ENCODE measurements at places on chromosomes 16 and 17. TPM values are rescaled to one million over a fixed set of nuclear protein-coding genes. Genes with fewer than 3 reads are reported as not detected.

The SBK1 gene
- total RNA-seq, result not detected

The PRSS22 gene
- total RNA-seq, result not detected

The ZSCAN10 gene
- total RNA-seq, result not detected

The ANKRD13B gene
- total RNA-seq, result 26.8 TPM

The KRTAP4-1 gene
- total RNA-seq, result not detected

- DNase-seq, result no peak
- H3K27ac ChIP-seq, result no peak overlapping the region
- H3K27me3 ChIP-seq, result no peaks in the 10 kb centered on the region
Observed at GRCh38 chr17:45256114-45256966, 5.6 kb downstream of the SPATA32 start.

GRCh38 chr17:82374626-82375331 is 3.2 kb downstream of the UTS2R start:
- peaks cover 37% of the 10 kb centered on the region for H3K27me3 ChIP-seq
- no peak for DNase-seq

GRCh38 chr16:73204359-73205152 is 156.6 kb upstream of the ZFHX3 start:
- no peaks in the 10 kb centered on the region for H3K27me3 ChIP-seq
- no peaks in the 10 kb centered on the region for H3K36me3 ChIP-seq
- H3K4me1 ChIP-seq, result peaks cover 18% of the 10 kb centered on the region
- no peak overlapping the region for H3K4me3 ChIP-seq
- DNase-seq, result no peak

- DNase-seq, result no peak
- no peak overlapping the region for H3K27ac ChIP-seq
- H3K4me1 ChIP-seq, result peaks cover 43% of the 10 kb centered on the region
Observed at GRCh38 chr17:13572581-13572980, 29.1 kb downstream of the HS3ST3A1 start.

DNA sequence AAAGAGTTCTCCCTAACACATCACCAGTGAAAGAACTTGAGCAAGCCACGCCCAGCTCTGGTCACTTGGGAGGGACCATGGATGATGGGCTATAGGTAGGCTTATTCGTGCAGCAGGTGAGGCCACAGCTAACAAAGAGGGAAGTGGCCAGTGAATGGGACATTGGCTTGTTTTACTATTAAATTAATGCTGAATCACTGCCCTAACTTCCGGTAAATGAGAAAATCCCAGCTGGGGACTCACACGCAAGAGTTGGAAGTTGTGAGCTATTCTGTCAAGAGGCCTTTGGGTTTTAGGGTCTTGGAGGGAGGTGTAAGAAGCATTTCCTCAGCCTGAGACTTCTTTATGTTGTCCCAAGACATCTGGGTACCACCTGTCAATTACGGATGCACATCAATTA is 315.3 kb downstream of the XYLT1 start:
- DNase-seq, result no peak
- no peak overlapping the region for H3K4me3 ChIP-seq
- no peaks in the 10 kb centered on the region for H3K4me1 ChIP-seq
- no peaks in the 10 kb centered on the region for H3K27me3 ChIP-seq
- no peak overlapping the region for H3K27ac ChIP-seq

DNA sequence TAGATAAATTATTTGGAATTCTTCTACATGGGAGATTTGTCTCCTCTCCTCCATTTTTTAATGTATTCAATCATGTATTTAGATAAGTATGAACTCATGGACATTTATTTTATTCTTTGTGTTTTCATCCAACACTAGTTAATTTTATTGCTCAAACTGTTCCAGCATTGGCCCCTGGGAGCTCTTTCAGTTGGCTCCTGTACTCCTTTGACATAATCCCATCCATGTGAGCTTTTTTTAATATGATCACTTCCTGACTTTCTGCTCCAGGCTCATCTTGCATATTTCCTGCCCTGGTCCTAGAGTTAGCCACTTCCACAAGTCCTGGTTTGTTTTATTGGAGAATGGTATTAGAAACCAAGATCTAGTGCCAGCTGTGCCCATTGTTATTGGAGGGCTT is 419.0 kb upstream of the CDH11 start:
- no peak overlapping the region for H3K27ac ChIP-seq
- DNase-seq, result no peak
- no peaks in the 10 kb centered on the region for H3K27me3 ChIP-seq
- H3K4me3 ChIP-seq, result no peak overlapping the region
- peaks cover 36% of the 10 kb centered on the region for H3K4me1 ChIP-seq

DNA sequence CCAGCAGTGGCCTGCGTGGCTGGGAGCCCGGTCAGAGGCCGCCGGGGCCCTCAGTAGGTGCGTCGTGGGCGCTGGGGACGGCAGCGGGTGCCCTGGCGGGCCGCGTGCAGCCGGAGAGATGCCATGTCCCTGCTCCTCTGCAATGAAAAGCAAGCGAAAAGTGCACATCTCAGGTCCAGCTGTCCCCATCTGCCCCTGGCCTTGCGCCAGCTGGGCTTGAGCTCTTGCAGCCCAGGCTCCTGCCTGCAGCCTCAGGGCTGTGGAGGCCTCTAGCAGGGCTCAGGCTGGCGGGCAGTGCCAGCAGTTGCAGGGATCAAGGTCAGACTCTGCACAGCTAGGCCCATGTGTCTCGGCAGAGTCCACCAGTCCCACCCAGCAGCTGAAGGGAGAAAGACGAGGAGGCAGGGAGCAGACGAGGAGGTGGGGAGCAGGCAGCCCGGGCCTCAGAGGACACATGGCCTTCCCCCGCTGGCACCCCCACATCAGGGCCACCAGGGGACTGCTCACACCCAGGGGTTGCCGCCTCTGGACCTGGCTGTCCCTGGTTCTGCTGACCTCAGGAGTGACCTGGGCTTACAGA is 11.2 kb downstream of the SLC16A3 start:
- H3K36me3 ChIP-seq, result peaks cover 13% of the 10 kb centered on the region
- H3K4me3 ChIP-seq, result no peak overlapping the region
- DNase-seq, result no peak
- H3K27me3 ChIP-seq, result no peaks in the 10 kb centered on the region
- H3K4me1 ChIP-seq, result peaks cover 39% of the 10 kb centered on the region

- H3K27ac ChIP-seq, result no peak overlapping the region
- H3K36me3 ChIP-seq, result no peaks in the 10 kb centered on the region
- no peaks in the 10 kb centered on the region for H3K4me1 ChIP-seq
- no peak for DNase-seq
- peaks cover 21% of the 10 kb centered on the region for H3K27me3 ChIP-seq
Observed at GRCh38 chr17:33115366-33115765, 123.7 kb downstream of the SPACA3 start.

GRCh38 chr16:89187032-89187769 is 13.1 kb downstream of the SLC22A31 start:
- no peaks in the 10 kb centered on the region for H3K4me1 ChIP-seq
- H3K27me3 ChIP-seq, result peaks cover 10% of the 10 kb centered on the region

DNA sequence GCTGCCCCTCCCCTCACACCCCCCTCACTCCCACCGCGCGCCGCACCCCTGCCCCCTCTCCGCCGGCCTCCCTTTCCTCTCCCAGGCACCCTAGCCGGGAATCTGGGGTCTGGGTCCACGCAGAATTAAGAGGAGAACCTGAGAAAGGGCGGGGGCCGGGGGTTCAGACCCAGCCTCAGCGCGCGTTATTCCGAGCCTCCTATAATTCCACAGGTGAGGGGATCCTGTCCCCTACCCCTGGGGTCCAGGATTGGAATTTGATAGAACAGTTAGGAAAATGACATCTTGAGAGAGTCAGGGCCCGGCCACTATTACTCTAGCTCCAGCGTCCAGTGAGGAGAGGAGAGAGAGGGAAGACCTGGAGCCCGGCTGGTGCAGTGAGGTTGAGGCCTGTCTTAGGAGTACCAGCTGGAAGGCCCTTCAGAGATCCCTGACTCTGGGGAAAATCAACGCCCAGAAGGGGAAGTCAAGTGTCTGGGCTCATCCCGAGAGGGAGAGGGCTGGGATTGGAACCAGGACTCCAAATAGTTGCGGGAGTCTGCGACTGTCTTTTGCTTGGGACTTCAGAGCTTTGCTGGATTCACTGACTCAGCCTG is 17.3 kb downstream of the GRB7 start:
- 0 out of 2 replicates have a peak, but pooled peaks cover 12% of the 10 kb centered on the region for H3K27me3 ChIP-seq
- 0 out of 2 replicates have a peak overlapping the region, but pooled peaks have one; percentile 44 for H3K27ac ChIP-seq
- H3K36me3 ChIP-seq, result no peaks in the 10 kb centered on the region
- H3K4me3 ChIP-seq, result peak overlapping the region; percentile 81
- H3K4me1 ChIP-seq, result no peaks in the 10 kb centered on the region

GRCh38 chr17:35866341-35866950 is 2.2 kb downstream of the HEATR9 start:
- H3K27me3 ChIP-seq, result no peaks in the 10 kb centered on the region
- H3K4me3 ChIP-seq, result no peak overlapping the region
- peak; percentile 14 for DNase-seq
- H3K36me3 ChIP-seq, result no peaks in the 10 kb centered on the region
- peaks cover 5% of the 10 kb centered on the region for H3K4me1 ChIP-seq
- no peak overlapping the region for H3K27ac ChIP-seq

DNA sequence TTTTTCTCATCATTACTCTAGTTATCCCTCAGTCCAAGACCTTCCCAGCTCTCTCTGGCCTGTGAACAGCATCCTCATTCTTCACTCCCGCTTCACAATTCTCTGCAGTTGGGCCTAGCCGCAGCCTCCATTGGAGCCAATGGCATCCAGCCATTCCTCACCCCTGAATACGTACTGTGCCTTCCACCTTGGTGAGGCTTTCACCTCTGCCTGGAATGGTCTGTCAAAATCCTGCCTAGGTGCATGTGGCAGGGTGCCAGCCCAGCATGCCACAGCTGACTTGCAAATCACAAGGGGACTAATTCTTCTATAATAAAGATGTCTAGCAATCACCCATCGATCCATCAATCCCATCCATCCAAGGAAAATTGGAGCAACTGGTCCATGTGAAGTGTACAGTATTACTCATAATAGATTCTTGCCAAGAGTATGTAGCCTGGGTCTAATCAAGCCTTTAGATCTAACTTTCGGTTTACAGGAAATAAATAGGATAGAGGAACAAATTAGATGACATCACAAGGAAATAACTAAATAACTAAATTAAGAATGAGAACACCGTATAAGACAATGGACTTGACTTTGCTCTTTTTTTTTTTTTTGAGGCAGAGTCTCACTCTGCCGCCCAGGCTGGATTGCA is 5.1 kb upstream of the CX3CL1 start:
- H3K4me3 ChIP-seq, result no peak overlapping the region
- H3K36me3 ChIP-seq, result no peaks in the 10 kb centered on the region
- peaks cover 39% of the 10 kb centered on the region for H3K27me3 ChIP-seq
- DNase-seq, result peak; percentile 54
- H3K27ac ChIP-seq, result no peak overlapping the region
- no peaks in the 10 kb centered on the region for H3K4me1 ChIP-seq

DNA sequence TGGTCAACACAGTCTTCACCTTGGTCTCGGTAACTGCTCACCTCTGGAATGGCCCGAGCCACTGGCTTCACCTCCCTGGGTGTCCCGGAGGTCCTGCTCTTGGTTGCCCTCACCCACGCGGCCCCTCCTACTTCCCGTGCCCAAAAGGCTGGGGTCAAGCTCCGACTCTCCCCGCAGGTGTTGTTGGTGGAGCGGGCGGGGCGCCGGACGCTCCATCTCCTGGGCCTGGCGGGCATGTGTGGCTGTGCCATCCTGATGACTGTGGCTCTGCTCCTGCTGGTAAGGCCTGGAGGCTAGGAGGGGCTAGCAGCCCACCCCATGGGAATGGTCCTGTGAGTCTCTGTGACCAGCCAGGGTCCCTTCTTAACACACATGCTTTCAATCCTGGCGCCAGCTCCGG is 3.4 kb downstream of the SLC2A4 start:
- H3K4me3 ChIP-seq, result no peak overlapping the region
- H3K4me1 ChIP-seq, result no peaks in the 10 kb centered on the region
- no peak for DNase-seq
- peaks cover 20% of the 10 kb centered on the region for H3K27me3 ChIP-seq

DNA sequence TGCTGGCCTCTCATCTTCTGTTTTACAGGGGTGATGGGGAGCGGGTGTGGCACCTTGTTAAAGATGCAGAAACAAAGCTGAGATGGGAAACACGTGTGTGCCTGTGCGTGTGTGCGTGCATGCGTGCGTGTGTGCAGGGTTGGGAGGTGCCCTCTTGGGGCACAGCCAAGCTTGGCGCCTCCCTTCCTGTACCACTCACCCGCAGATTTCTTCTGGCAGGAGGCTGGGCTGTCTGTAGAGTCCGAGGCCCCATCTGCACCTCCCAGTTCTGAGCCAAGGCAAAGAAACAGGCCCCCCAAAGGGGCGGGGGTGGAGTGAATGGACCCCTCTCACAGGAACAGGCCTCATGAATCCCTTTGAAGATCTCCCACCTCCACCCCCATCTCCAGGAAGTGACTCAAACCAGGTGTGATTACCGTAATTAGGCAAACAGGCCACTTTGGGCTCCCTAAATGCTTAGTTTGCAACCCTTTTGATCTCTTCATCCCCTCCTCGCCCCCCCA is 20.9 kb downstream of the TNS4 start:
- no peaks in the 10 kb centered on the region for H3K27me3 ChIP-seq
- H3K36me3 ChIP-seq, result no peaks in the 10 kb centered on the region
- H3K27ac ChIP-seq, result peak overlapping the region; percentile 64
- peaks cover 36% of the 10 kb centered on the region for H3K4me1 ChIP-seq
- peak; percentile 89 for DNase-seq

- DNase-seq, result no peak
- H3K4me3 ChIP-seq, result no peak overlapping the region
- H3K36me3 ChIP-seq, result no peaks in the 10 kb centered on the region
- no peaks in the 10 kb centered on the region for H3K27me3 ChIP-seq
- no peak overlapping the region for H3K27ac ChIP-seq
Observed at GRCh38 chr17:38440614-38441397, 12.5 kb downstream of the ARHGAP23 start.

DNA sequence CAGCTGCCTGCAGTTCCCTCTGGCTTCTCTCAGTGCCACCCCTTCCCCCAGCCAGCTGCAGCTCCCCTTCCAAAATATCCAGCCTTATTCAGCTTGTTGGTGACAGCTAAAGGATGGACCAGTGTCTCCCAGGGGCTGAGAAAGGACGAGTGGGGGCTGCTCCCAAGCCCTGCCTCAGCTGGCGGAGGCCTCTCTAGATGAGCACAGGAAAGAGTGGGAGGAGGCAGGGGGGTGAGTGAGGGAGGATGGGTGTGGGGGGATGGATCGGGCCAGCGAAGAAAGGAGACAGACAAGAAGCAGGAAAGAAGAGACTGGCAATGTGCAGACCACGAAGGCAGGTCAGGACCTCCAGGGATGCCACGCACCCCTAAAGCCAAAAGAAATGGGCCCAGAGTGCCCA is 17.5 kb downstream of the PIPOX start:
- peaks cover 24% of the 10 kb centered on the region for H3K27me3 ChIP-seq
- no peak for DNase-seq
- no peak overlapping the region for H3K4me3 ChIP-seq
- no peaks in the 10 kb centered on the region for H3K36me3 ChIP-seq
- no peaks in the 10 kb centered on the region for H3K4me1 ChIP-seq

GRCh38 chr16:3594316-3595109 is 16.9 kb downstream of the SLX4 start:
- no peak overlapping the region for H3K27ac ChIP-seq
- no peak overlapping the region for H3K4me3 ChIP-seq
- no peaks in the 10 kb centered on the region for H3K4me1 ChIP-seq
- no peaks in the 10 kb centered on the region for H3K27me3 ChIP-seq

DNA sequence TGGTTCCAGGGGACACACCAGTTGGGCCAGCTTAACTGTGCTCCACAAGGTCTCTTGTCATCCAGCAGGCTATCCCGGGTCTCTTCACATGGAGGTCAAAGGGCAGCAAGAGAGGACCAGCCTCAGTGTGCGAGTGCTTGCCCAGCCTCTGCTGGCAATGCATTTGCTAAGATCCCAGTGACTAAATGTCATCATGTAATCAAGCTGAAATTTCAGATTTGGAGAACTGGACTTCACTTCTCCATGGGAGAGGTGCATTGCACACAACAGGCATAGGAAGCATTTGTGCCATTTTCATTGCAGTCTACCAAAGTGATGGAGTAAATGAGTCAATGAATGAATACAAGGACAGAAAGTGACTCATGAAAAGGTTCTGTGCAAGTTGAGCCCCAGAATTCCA is 51.2 kb upstream of the KDM8 start:
- no peak overlapping the region for H3K4me3 ChIP-seq
- no peaks in the 10 kb centered on the region for H3K36me3 ChIP-seq
- no peaks in the 10 kb centered on the region for H3K4me1 ChIP-seq
- H3K27me3 ChIP-seq, result no peaks in the 10 kb centered on the region

Data from GM23248 (cell line).